Left lung (tissue), 14 donors: ENCODE measurements at places on chromosomes 7 and 10. TPM values are rescaled to one million over a fixed set of nuclear protein-coding genes. Genes with fewer than 3 reads are reported as not detected.

DNA sequence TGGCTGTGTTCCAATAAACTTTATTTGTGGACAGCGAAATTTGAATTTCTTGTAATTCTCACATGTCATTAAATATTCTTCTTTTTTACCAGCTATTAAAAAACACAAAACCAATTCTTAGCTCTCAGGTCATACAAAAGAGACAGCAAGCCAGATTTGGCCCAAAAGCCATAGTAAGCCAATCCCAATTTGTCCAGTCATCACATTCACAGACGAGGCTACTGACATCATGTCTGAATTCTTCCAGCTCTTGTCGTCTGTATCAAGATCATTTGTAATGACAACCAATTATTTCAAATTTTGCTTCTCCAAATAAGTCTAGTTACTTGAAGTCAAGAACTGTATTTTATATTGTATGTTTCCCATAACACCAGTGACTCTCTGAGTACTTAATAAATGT is 266.5 kb downstream of the PAXIP1 start:
- DNase-seq: no peak

Gene PRPS1L1
- total RNA-seq: not detected

Gene ST8SIA6
- 7.5 TPM for total RNA-seq

Gene LRIT1
- total RNA-seq: not detected
